ENCODE measurements at places on chromosomes 7 and 10. TPM values are rescaled to one million over a fixed set of nuclear protein-coding genes. Genes with fewer than 3 reads are reported as not detected.

GRCh38 chr10:3980660-3981059 is 195.7 kb upstream of the KLF6 start:
- no peak for DNase-seq

The SLC13A1 gene
- not detected for total RNA-seq

GRCh38 chr10:6973899-6974298 is 393.8 kb upstream of the PRKCQ start:
- no peak for DNase-seq

- no peak for DNase-seq
Observed at GRCh38 chr10:61683319-61683718, 20.6 kb downstream of the CABCOCO1 start.

GRCh38 chr10:86211691-86212390 is 154.8 kb downstream of the GRID1 start:
- DNase-seq, result no peak

DNA sequence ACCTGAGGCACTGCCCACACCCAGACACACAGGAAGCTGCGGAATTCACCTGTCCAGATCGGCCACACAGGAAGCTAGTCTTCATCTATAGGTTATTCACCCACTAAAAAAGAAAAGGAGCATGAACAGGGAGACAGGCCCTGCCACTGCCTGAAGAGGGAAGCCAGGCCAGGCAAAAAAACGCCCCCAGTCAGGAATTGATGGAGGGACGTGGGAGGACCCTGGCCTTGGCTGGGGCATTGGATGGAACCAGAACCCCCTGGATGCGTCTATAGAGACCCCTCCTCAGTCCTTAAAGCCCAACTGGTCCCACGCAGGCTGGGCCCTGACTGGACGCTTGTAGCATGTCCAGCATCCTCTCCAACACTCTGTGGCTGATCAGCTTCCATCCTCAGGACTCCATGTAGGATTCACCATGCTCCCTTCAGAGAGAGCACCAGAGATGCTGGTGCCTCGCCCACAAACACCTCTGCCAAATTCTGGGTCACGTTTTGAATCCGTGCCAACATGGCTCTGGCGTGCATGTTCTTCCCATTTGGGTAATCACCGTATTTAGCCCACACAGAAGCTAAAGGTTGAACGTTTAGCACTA is 259.3 kb upstream of the TCERG1L start:
- peak; percentile 22 for DNase-seq

GRCh38 chr10:114077815-114078219 is 34.2 kb downstream of the ADRB1 start:
- no peak for DNase-seq

DNA sequence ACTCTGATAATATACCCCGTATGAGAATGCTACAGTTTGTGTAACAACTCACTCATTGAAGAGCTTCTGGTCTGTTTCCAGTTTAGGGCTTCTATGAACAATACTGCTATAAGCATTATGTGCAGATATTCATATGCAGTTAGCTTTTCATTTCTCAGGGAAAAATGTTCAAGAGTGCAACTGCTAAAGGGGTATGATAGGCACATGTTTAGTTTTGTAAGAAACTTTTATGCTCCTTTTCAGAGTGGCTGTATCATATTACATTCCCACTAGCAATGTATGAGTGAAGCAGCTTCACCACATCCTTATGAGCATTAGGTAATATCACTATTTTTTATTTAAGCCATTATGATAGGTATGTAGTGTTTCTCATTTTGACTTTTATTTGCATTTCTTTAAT is 182.6 kb upstream of the CXCL12 start:
- no peak for DNase-seq

The CHN2 gene
- total RNA-seq, result 25.4 TPM

DNA sequence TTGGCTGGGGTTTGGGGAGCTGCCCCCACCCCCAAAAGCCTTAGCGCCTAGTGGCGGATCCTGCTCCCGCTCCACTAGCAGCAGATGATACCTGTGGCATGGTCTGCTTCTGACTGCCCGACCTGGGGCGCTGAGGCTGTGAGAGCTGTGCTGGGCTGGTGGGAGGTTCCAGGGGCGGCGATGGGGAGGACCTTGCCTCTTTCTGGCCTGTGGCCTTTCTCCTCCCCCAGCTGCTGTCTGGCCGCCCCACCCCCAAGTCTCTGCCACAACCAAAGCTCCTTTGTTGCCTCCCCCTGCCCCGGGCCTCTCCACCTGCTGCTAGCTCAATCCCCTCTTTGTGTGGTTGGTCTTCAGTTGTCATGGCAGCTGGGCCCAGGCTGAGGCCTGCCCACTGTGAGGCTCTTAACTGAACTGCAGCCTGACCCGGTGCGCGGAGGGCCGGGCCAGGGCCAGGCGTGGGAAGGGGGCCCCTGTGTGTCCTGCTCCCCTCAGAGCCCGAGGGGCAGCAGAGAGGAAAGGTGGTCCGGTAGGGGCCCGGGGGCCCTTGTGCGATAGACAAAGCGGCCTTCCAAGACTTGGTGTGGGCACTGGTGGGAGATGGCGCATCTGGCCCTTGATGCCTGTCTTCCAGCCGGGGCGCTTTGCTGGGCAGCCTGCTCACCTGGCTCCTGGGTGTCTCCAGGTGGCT is 4.7 kb downstream of the ZNF775 start:
- DNase-seq, result peak; percentile 71

DNA sequence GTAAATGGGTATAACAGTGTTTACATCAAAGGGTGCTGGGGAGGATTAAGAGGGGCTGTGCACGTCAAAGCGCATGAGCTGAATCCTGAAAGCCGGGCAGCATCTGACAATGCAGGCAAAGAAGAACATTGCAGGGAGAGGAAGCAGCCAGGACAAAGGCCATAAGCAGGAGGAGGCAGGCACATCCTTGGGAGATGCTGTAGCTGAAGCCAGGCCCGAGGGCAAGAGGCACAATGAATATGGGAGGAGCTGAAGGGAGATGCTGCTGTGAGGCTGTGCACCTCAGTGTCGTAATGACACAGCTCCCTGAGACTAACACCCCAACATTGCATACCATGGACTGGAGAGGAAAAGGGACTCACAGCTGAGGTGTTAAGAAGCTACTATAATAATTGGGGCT is 129.2 kb downstream of the BTAF1 start:
- DNase-seq, result no peak

GRCh38 chr7:157675427-157675927 is 338.7 kb downstream of the DNAJB6 start:
- DNase-seq, result no peak

GRCh38 chr7:46680147-46680546 is 759.1 kb upstream of the IGFBP3 start:
- no peak for DNase-seq

GRCh38 chr10:88116971-88117626 is 253.7 kb downstream of the PTEN start:
- DNase-seq, result no peak

- no peak for DNase-seq
Observed at GRCh38 chr7:49791088-49791741, 17.8 kb downstream of the VWC2 start.

The CLEC2L gene
- total RNA-seq, result 0.05 TPM

GRCh38 chr10:49153115-49153514 is 19.3 kb upstream of the FAM170B start:
- no peak for DNase-seq

DNA sequence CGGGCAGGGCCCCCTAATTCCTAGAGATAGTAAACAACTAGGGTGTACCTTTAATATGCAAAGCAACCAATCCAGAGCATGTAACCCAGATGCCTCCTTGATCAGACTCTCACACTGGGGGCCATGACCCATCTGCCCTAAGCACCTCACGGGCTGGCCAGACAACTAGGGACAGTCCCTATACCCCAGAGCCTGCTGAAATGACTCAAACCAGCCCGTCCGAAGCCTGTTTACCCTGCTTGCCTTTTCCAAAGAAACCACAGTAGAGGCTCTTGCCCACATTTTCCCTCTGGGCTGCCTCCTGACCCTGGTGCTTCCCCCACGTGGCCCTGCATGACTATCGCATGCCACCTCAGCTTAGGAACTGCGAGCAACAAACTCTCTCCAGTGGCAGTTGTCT is 46.2 kb downstream of the RGS10 start:
- DNase-seq, result no peak
